Activated CD4-positive, alpha-beta T cell treated with anti-CD3 and anti-CD28 coated beads, Interleukin-2, Interleukin-4, amounts not matched to agents 100 ng/mL and 50 ng/mL, durations not matched to agents 16 hours and 8 hours (primary cell): ENCODE measurements at places on chromosomes 2 and 18.

DNA sequence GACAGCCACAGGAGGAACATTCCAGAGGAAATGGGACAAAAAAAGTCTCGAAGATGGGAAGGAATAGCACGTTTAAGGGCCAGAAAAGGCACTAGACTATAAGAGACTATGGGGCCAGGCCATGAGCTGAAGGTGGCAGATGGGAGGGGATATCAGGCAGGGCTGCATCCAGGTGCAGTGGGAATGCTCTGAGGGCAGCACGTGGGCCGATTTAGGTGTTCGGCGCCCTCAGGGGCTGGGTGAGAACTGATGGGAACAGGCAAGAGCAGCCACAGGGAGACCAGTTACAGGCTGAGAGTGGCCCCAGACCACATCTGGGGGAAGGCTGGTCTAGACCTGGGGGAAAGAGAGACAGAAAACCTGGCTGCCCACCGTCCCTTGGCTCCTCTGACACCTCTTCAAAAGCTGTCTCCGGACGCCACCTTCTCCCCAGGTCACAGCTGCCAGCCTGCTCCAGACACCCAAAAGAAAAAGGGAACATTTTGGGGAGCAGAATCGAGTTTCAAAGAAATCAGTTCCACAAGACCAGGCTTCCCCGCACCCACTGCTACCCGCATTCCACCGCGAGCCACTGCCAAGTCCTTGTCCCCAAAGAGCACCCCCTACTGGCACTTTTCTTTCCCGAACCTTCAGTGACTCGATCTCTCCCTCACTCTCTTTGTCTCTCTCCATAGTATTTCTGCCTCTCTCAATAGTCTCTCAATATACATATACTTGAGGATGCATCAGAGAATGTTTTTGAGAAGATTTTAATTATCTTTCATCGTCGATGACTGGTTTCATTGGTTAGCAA, 190.1 kb upstream of the AGAP1 start:
- DNase-seq, result no peak

- no peak for DNase-seq
Measured at GRCh38 chr2:7992612-7993602, 688.9 kb upstream of the ID2 start.

GRCh38 chr2:189982780-189983394, 79.6 kb downstream of the MSTN start:
- peak; percentile 25 for DNase-seq

DNA sequence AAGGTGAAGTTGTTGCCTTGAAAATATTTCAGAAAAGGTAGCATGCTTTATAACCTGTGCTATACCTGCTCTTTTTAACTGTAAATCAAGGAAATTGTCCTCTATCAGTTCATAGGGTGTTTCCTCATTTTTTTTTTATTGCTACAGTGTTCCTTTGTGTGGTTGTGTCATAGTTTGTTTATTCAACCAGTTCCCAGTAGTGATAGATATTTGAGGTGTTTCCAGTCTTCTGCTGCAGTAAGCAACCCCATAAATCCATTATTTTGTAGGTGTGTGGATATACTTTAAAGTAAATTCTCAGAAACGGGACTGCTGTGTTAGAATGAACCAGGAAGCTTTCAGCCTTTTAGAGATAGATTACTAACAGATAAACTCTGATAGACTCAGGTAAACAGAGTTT, 39.6 kb downstream of the SEMA4F start:
- DNase-seq, result no peak

DNA sequence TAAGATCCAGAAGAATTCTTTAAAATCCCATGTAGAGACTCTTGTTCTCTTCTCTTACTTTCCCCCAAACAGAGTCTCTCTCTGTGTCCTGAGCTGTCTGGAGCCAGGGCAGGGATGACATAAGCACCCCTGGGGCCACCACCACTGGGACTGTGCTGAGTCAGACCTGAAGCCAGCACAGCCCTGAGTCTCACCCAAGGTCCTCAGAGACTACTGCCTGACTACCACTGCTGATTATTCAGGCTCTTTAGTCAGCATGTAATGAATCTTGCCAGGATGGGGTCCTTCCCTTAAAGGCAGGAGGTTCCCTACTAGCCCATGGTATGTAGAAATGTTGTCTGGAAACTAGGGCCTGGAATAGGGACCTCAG, 34.9 kb upstream of the DYNC1I2 start:
- DNase-seq, result no peak

GRCh38 chr18:77608807-77609206, 359.2 kb downstream of the GALR1 start:
- DNase-seq, result no peak

DNA sequence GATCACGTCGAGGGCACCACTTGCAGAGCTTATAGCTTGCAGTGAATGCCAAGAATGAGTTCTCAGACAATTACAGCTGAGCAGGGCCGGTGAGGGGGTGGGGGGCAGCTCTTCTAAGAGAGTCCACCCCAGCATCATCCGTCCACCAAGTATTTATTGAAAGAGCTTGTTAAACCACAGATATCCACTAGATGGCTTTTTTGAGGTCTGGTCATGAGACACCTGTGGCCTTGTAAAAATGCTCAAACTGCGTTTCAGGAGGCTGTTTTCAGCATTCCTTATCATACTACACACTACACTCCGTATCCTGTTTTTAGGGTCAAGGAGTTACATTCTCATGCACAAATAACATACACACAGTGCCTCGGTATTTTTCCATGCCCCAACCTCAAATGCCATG, 51.5 kb downstream of the DNAJC10 start:
- no peak for DNase-seq

DNA sequence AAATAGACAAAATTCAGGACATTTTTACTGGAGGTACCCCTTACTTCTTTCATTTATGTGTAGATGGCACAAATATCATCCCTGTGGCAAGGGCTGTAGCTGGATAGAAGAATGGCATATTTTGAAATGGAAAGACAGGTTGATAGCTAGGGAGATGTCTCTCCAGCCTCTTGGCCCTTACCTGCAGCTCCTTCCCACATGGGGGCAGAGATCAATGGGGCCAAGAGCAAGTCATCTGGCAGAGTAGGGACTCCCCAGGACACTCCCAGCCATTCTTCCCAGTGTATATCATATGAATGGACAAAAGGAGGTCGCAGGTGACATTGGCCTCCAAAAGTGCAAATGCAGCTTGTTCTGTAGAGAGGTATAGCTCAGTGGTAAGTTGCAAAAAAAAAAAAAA, 192.2 kb upstream of the ATP5MC3 start:
- DNase-seq, result no peak

DNA sequence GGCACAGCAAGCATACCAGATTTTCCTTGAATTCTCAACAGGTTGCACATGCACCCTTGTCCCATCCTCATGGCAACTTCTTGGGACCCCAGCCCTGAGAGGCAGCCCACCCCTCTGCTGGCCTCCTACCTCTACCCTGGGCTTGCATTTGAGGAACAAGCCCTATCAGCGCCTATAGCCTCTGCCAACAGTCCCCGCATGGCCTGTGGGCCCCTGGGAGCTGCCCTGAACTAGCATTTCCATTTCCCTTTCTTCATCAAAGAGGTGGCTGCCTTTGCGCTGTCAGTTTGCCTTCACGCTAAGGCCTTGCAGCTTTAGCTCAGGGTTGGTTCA, 5.4 kb upstream of the ZAP70 start:
- no peak for DNase-seq

- DNase-seq, result peak; percentile 15
Measured at GRCh38 chr2:234951664-234952269, at the start of gene SH3BP4. TSS of gene SH3BP4 (plus strand) at chr2:234952017. CDS start at chr2:235035003, 82,986 bp downstream.
